ENCODE measurements at places on chromosomes 16 and 17. TPM values are rescaled to one million over a fixed set of nuclear protein-coding genes. Genes with fewer than 3 reads are reported as not detected.

DNA sequence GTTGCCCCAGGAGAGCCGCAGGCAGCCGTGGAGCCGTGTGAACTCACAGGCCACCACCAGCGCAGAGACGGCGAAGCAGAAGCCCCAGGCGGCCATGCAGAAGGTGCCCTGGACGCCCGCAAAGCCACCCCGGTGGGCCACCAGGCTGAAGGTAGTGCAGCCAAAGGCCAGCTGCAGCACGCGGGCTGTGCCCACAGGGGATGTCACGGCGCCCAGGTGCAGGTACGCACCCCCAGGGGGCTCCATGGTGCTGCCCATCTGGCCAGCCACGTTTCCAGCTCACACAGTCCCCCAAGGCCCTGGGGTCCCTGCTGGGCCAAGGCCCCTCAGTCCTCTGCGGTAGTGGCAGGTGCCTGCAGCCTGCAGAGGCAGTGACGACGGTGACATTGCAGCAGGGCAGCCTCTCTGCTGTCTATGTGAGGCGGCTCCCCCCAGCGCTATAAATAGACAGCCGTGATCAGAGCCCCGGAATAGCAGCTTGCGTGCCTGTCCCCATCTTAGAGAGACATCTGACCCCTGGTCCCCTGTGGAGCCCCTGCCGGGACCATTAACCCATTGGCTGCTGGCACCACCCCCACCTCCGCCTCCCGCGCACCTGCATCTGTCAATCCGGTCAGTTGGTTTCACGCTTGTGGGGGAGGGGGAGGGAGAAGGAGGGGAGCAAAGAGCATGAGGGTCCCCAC is 4.5 kb upstream of the PYCR1 start:
- no peak for DNase-seq
- H3K27me3 ChIP-seq, result no peaks in the 10 kb centered on the region
- H3K27ac ChIP-seq, result no peak overlapping the region
- H3K4me1 ChIP-seq, result peaks cover 12% of the 10 kb centered on the region
- H3K4me3 ChIP-seq, result no peak overlapping the region

GRCh38 chr17:74433421-74434121 is 1.7 kb downstream of the GPRC5C start:
- peak overlapping the region; percentile 99 for H3K27ac ChIP-seq
- H3K4me3 ChIP-seq, result no peak overlapping the region
- H3K4me1 ChIP-seq, result peaks cover 70% of the 10 kb centered on the region
- peak; percentile 44 for DNase-seq

DNA sequence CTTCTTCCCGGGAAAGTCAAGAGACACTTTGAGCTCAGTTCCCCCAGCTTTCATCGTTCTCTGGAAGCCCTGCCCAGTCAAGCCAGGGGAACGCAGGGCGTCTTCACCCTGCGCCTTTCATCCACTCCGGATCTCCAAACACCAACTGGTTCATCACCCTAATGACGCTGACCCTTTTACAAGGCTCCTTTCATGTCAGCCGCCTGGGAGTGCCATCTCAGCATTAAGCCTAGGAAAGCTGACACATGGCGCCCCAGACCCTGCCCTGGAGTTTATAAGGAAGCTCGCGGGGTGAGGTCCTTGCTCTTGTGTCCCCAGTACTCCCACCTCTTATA is 594 bp upstream of the DNAJC7 start:
- peak overlapping the region; percentile 10 for H3K4me3 ChIP-seq
- peaks cover 2% of the 10 kb centered on the region for H3K36me3 ChIP-seq
- peaks cover 60% of the 10 kb centered on the region for H3K4me1 ChIP-seq
- peak overlapping the region; percentile 94 for H3K27ac ChIP-seq
- DNase-seq, result no peak
- no peaks in the 10 kb centered on the region for H3K27me3 ChIP-seq

The CCL1 gene
- not detected for total RNA-seq

The KRTAP17-1 gene
- total RNA-seq, result not detected
